ENCODE measurements at places on chromosomes 2 and 18.

DNA sequence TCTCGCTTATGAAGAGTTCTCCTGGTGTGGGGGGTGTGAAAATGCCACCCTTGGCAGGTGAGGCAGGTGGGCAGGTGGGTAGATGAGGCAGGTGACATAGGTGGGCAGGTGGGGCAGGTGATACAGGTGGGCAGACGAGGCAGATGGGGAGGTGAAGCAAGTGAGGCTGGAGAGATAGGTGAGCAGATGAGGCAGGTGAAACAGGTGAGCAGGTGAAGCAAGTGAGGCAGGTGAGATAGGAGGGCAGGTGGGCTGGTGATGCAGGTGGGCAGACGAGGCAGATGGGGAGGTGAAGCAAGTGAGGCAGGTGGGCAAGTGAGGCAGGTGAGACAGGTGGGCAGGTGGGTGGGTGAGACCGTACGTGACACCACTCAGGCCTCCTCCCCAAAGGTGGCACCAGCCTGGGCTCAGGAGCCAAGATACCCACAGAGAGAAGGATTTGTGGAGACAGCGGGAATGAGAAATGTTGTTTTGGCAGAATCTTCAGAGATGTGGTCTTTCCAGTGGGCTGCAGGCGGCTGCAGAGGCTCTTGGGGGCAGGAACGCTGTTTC, 232.3 kb upstream of the MYT1L start:
- DNase-seq: no peak

DNA sequence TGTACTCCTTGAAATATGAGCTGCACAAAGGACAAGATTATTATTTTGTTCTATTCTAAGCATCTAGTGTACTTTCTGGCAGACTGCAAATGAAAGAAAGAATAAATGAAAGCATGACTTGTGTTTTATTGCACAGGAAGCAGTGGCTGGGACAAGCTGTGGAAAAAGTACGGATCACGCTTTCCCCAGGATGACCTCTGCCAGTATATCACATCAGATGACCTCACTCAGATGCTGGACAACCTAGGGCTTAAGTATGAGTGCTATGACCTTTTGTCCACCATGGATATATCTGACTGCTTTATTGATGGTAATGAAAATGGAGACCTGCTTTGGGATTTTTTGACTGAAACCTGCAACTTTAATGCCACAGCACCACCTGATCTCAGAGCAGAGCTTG, 49.4 kb downstream of the HNMT start:
- DNase-seq: no peak

GRCh38 chr2:42495234-42495581, 1.4 kb upstream of the KCNG3 start:
- no peak for DNase-seq

DNA sequence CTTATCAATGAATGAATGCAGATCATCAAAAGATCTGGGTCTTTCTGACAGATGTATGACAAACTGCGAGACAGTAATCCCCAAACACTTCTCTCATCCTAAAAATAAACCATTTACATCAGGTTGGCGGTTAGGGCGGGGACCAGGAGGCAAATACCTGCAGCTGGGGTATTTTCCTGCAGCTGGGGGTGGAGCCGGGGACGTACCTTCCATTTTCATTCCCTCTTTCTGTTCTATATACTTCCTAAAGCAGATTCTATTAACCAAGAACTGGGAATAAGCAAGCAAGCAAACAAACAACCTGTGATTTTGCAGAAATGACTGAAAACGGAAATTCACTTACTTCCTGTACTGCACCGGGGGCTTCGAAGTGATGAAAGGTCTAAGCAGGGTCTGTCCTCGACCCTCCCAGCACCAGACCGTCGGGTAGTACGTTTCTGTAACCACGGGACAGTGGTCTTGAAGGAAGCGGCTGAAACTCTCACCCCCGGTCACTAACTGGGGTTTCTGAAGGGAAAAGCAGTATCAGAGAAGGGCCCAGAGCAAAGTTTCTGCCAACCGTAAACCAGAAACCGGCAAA, 1.2 kb downstream of the ABHD3 start:
- peak; percentile 55 for DNase-seq

DNA sequence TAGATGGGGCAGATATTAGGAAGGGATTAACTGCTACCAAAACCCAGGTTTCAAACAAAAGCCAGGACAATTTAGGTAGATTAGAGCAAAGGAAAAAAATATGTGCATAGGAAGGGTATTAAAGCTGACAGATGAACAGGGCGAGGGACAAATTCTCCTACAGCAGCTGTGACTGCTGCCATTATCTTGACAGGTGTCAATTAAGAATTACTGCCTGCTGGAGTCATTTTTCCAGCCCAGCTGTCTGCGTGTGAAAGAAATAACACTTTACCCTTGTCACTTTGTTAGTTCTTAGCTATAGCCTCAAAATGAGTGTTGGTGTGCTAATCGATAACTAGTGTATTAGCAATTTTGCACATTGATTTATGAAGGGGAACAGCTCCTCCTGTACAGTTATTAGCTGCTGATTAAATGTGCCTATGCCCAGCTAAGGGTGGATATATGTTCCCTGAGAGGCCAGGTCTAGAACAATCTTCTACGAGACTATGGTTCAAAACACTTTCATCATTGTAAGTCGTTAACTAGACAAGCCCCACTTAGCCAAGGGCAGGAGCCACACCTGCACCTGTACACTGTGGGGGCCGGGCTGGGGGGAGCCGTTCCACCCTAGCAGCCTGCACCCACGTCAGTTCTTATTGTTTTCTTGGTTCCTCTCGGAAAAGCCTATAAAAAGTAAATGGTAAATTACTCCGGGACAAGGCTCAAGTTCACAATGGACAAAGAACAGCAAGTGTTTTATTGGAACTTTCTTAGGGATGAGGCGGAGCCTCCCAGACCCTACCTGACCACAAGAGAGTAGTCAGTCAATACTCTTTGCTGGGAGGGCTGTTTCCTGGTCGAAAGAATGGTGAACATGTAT, 7.7 kb downstream of the TSHZ1 start:
- DNase-seq: no peak

DNA sequence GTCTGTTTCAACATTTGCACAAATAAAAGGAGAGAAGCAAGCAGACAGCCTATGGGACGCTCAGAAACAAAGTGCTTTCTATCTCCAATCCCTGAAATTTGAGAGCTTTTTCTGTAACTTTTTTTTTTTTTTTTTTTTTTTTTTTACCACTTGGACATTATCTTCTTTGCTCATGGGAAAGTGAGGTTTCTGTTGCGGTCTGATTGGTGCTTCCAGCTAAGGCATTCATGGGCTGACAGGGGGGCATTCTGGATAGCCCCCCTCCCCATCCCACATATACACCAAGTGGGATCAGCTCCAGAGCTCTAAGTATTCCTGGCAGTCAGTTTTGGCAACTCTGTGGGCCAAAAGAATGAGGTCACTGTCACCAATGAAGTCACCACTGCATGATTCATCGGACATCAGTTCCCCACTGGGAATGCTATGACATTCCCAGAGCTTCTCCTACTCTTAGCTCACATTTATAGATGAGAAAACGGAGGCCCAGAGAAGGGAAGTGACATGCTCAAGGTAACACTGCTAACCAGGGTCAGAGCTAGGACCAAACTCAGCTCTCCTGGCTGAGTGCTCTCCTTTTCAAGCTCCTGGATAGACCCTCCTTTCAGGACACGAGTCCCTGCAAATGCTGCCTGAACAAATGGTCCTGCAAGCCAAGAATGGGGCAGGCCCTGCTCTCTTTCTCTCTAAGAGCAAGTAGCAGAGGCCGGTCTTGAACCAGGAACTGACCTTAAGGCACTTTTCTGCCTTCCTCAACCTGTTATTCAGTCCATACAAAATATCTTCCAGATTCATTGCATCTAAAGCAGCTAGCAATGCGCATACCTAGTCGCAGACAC, 61.3 kb downstream of the TMEM247 start:
- DNase-seq: no peak

DNA sequence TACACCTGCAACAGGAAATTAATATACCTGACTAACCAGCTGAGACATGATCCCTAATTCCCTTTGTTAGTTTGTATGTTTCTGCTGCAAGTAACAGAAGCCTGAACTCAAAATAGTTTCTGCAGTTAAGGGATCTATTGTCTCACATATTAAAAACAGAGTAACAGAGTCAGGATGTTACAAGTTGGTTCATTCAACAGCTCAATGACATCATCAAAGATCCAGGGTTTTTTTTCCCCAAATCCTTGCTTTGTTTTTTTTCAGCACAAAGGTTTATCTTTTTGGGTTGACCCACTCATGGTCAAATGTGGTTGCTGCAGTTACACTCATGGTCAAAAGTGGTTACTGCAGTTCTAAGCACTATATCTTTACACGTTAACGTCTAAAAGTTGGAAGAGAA, 35.0 kb upstream of the DNAH7 start:
- DNase-seq: no peak

GRCh38 chr2:84131278-84131830, 327.7 kb downstream of the SUCLG1 start:
- DNase-seq: no peak

DNA sequence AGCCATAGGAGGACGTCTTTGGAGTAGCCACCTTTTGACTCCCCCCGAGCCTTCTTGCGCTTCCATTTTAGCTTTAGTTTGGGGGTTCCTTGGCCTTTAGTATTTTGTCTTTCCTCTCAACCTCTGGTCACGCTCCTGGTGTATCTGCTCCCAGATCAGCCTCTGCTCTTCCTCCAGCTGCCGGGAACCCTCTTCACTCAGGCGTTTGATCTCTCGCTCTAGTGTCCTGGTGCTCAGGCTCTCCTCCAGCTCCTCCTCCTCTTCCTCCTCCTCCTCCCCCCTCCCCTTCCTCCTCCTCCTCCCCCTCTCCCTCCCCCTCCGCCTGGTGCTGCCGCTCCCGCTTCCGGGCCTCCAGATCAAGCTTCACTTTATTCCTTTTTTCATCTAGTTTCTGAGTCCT, 1082.3 kb upstream of the TMEFF2 start:
- DNase-seq: no peak

- no peak for DNase-seq
These were observed 58.1 kb upstream of the TTN start for GRCh38 chr2:178865146-178865936.

DNA sequence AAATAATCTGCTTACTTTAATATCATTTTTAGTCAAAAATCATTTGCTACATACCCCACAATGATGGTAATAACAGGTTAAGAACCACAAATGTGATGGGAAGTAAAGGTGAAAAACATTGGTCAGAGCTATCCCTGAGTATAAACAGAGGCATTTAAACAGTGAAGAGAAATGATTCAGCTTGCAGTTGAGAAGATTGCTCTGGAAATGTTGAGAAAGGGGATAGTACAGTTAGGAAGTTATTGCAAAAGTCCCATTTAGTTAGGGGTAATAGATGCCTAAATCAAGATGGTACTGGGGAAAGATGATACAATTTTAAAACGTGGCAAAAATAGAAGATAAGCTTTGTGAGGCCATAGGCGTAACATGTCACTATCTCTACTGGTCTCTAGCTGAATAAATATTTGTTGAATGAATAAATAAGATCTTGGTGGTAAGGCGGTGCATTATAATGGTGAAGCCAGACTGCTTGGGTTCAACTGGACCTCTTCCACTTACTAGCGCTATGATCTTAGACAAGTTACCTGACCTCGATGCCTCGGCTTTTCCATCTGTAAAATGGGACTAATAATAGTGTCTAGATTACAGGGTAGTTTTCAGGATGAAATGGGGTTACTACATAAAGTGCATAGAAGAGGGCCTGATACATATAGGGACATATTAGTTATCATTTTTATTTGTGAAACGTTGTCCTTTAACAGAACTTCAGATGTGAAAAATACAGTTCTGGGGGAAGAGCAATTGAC, 2.0 kb upstream of the BZW1 start:
- DNase-seq: no peak

DNA sequence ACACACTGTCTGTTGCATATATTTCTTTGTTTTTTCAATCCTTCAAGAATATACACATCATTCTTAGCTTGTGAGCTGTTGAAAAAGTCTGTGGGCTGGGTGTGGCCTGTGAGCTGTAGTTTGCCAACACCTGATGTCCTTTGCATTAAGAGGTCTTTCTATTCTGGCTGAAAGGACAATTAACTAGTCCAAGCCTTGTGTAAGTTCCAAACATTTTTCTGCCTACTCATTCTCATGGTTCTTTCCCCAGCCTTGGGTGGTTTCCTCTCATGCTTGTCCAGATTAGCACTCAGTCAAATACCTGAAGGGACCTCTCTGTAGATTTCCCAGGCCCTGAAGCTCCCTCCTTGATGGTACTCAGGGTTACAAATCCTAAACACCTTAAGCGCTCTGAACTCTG, 57.8 kb upstream of the NABP1 start:
- no peak for DNase-seq

- no peak for DNase-seq
These were observed 88.8 kb downstream of the STK39 start for GRCh38 chr2:168158586-168158985.

DNA sequence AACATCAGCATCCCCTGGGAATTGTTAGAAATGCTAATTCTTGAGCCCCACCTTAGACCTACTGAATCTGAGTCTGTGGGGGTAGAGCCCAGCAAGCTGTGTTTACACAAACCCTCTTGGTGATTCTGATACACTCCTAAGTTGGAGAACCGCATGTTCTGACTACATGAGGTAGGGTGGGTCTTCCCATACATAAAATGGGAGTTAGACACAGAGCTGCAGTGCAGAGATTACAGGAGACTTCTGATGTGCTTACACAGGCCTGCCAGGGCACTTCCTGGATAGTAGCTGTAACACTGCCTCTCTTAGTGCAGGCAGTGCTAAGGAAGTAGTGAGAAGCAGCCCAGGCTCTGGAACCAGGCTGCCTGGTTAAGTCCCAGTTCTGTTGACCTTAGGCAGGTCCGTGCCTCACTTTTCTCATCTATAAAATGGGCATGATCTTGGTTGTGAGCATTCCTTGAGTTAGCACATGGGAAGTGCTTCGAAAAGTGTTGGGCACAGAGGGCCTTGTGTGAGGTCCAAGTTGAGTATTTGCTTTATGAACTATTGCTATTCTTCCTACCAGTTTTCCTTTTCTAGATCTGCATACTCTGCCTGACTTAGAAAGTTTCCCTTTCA, 67.3 kb downstream of the GLI2 start:
- DNase-seq: no peak

DNA sequence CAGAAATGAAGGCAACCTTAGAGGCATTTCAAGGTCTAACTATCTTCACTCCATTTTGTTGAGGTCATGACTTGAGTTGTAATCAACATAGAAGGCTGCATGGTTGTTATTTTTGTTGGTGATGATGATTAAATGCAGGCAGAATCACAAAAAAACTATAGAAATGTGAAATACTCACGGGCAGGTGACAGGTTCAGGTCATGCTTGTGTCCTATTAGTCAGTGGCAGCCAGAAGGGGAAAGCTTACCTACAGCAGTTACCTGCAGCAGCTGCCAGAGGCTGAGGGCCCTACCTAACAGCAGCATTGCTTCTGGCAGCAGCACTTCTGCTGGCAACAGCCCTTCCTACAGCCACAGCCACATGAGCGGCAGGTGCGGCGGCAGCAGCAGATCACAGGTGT, 394 bp downstream of the SCYGR3 start:
- DNase-seq: no peak

DNA sequence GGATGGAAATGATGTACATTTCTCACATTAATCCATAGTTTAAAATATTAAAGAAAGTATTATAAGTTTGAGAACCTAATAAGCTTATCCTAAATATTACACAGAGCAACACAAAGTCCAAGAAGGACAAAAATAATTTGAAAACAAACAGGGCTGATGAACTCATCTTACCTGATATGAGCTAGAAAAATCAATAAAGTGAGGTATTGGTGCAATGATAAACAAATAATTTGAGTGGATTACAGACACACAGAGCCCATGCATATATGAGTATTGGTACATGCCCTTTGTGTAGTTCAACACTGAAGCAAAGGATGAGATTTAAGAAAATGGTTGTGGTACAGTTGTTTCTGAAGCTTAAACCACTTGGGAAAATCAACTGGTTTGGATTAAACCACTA, 1139.0 kb downstream of the SUCLG1 start:
- DNase-seq: no peak

All from CD4-positive, alpha-beta T cell treated with Interleukin-17A for 1 hour (primary cell).